ENCODE measurements at places on chromosomes 13 and 19. TPM values are rescaled to one million over a fixed set of nuclear protein-coding genes. Genes with fewer than 3 reads are reported as not detected.

RFPL4AL1 gene
- total RNA-seq: not detected

GAS6 gene
- 241 TPM for total RNA-seq

CYP4F11 gene
- not detected for total RNA-seq

CKM gene
- not detected for total RNA-seq

FSD1 gene
- total RNA-seq: not detected

FAM83E gene
- 0.69 TPM for total RNA-seq

KLK3 gene
- not detected for total RNA-seq

LGALS4 gene
- total RNA-seq: 2.9 TPM

ALDH16A1 gene
- 22.1 TPM for total RNA-seq

DNA sequence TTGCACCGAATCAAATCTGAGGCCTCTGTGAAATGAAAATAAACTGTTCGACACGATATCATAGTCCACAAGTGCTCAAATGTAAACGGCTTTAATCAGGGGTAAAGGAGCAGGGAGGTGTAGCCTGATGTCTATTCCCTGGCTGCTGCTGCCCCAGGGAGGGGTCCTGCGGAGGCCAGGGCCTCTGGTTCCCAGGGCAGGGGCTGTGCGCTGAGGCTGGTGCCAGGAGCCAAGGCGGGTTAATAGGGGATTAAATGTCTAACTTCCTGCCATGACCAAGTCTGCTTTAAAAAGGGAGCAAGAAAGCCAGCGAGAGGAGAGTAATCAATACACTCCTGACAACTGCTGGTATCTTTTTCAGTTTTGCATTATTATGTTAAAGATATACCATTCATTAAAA, 59.4 kb downstream of the ZNF536 start:
- DNase-seq: no peak

- DNase-seq: no peak
Measured at GRCh38 chr19:14540741-14541525, 11.5 kb downstream of the TECR start.

GRCh38 chr19:23062921-23063320, 53.9 kb upstream of the ZNF730 start:
- no peak for DNase-seq

DNA sequence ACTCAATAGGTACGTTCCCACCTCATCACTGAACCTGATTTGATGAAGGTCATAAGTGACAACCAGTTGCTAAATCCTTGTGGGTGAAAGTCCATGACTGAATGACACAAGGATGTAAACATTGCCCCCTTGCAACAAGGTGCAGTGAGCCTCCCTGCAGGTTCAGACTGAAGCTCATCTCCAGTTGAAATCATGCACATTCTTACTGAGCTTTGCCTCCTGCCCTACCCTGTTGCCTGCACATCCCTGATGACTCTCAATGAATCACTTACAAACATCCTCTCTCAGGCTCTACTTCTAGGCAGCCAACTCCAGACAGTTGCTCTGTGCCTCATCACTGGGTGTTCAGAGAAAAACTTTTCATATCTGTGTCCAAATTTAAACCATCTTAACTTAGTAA, 42.5 kb upstream of the ARGLU1 start:
- DNase-seq: no peak

DNA sequence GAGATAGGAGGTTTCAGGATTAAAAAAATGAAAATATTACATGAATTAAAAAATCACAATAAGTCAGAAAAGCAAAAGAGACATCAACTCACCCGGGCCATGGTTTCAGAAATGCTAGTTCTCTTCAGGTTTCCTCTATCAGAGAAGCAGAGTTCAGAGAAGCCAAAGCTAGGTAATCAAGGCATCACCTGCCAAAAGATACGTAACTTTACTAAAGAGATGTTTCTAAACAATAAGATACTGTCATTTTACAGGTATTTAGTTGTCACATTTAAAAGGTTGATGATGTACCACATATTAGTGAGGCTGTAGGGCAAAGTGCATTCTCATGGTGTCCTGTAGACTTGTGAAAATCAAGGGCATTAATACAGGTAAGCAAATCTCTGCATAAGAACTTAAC, 51.2 kb downstream of the ZNF45 start:
- DNase-seq: no peak

GRCh38 chr13:91904005-91904404, 505.6 kb downstream of the GPC5 start:
- no peak for DNase-seq

DNA sequence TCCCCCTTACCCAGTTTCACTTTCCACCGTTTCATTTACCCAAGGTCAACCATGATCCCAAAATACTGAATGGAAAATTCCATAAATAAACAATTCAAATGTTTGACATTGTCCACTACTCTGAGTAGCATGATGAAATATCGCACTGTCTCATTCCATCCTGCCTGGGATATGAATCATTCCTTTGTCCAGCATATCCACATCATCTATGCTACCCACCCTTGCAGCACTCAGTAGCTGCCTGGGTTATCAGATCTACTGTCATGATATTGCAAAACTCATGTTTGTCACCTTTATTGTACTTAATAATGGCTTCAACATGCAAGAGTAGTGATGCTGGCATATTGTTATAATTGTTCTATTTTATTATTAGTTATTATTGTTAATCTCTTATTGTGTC, 263.9 kb upstream of the NBEA start:
- DNase-seq: no peak

GRCh38 chr19:2992958-2993357, 15.6 kb downstream of the TLE6 start:
- DNase-seq: no peak

DNA sequence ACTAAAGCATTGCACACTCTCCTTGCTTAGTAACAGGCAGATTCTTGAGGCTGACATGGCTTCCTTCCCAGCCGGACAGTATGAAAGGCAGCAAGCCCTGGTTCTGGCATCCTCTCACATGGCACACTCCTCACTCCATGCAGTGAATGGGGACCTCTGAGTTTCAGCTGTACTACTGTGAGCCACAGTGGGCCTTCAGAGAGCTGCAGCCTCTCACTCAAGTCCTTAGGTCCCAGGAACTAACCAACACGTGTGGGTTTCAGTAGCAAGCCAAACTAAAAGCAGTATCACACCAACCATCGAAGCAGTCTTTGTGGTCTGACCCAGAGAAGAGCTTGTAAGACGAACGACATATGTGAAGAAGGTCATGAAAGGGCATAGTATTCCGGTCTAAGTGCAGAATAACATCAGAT, 128.2 kb downstream of the TBC1D4 start:
- no peak for DNase-seq

DNA sequence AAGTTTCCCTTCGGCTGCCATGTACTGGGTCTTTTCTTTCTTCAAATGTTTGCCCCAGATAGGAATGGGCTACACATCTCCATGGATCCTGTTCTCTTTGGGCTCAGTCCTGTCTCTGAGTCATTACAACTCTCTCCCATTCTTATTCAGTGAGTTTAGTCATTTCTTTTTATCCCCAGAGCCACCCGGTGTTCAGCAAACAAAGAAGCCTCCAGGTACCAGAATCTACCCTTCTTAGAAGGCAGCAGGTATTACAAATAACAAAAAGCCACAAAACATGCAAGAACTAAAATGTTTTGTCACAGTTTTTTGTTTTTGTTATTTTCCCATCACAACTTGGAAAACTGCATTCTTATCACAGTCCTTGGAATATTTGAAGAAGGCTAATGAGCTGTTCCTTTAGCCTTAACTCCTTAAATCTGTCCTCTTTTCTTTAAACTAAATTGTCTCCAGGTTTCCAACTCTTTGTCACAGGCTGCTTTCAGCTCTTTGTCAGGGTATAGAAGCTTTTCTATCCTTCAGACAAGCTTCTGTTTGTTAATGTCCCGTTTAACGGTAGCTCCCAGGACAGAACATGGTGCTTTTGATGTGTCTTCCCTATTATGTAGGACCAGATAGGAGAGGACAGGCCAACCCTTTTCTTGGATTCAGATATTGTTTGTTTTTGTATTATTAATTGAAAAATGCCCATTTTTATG, 215.5 kb upstream of the HTR2A start:
- no peak for DNase-seq

DNA sequence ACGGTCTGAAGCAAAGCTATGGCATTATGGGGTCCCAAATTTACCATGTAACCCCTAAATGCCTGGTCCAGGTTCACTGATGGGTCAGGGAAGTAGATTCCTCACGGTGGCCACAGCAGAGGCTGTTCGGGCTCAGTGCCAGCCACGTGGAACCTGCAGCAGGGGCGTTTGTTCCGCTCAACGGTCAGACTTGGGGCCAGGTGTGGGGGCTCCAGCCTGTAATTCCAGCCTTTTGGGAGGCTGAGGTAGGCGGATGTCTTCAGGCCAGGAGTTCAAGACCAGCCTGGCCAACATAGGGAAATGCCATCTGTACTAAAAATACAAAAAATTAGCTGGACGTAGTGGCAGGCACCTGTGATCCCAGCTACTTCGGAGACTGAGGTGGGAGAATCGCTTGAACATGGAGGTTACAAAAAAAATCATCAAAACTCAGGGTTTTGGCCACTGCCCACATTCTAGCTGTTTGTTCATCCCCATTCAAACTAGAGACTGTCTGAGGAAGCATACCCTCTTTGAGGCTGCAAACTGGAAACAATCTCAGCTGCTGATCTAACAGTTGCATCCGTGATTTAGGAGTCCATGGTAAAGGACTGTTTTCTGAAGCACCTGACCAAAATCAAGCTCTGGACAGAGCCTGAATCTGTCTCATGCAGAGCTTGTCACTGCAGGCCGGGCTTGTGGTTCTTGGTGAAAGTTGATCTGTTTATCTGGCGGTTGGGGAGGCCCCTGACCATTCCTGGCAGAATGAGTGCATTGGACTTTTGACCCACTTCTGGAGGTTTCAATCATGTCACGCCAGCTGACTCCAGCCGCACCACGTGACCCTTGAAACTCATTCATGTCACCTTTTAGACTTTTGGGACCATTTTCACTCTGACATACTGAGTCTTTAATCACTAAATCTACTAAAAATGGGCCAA, 30.2 kb upstream of the ZNF331 start:
- DNase-seq: no peak

GRCh38 chr13:41075485-41075884, 14.2 kb downstream of the WBP4 start:
- DNase-seq: no peak

DNA sequence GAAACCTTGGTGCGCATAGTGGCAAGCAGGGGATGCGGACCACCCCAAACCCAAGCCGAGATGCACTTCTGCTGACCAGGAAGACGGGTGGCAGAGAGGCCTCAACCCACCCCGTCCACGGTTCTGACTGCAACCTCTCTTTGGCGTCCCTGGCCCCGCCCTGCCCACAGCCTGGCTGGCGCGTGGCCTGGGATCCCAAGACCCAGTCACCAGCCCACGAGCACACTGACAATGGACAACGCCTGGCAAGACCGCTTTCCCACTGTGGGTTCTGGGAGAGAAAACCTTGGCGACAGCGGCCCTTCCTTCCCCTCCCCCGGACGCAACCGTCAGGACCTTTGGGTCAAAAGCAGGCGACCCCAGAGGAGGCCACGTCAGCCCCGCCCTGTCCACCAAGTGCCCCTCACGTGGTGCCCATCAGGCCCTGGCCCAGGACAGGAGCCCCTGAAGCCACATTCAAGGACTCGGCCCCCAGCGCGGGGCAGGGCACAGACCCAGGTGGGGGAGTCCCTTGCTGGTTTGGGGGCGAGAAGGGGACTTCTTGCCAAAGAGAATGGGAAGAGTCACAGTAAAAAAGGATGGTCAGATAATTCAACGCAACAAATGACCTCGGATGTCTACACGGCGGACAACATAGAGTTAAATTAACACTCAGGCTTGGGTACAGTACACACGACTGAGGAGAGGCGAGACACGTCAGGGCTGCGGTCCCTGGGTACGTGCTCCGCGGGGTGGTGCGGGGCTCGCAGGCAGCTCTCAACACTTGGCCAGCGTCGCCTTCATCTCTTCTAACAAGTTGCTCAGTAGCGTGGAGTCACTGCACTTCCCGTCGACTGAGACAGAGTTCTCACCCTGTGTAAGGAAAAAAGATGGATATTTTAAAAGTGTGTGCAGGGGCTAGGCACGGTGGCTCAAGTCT, 5.0 kb downstream of the IZUMO4 start:
- DNase-seq: no peak

- peak; percentile 64 for DNase-seq
Measured at GRCh38 chr13:33218020-33218419, 67.5 kb downstream of the STARD13 start.

- no peak for DNase-seq
Measured at GRCh38 chr13:42594481-42595252, 20.7 kb downstream of the TNFSF11 start.

- no peak for DNase-seq
Measured at GRCh38 chr13:99496184-99497142, 4.8 kb upstream of the TM9SF2 start.

- no peak for DNase-seq
Measured at GRCh38 chr13:25901460-25902376, 150.1 kb downstream of the SHISA2 start.

DNA sequence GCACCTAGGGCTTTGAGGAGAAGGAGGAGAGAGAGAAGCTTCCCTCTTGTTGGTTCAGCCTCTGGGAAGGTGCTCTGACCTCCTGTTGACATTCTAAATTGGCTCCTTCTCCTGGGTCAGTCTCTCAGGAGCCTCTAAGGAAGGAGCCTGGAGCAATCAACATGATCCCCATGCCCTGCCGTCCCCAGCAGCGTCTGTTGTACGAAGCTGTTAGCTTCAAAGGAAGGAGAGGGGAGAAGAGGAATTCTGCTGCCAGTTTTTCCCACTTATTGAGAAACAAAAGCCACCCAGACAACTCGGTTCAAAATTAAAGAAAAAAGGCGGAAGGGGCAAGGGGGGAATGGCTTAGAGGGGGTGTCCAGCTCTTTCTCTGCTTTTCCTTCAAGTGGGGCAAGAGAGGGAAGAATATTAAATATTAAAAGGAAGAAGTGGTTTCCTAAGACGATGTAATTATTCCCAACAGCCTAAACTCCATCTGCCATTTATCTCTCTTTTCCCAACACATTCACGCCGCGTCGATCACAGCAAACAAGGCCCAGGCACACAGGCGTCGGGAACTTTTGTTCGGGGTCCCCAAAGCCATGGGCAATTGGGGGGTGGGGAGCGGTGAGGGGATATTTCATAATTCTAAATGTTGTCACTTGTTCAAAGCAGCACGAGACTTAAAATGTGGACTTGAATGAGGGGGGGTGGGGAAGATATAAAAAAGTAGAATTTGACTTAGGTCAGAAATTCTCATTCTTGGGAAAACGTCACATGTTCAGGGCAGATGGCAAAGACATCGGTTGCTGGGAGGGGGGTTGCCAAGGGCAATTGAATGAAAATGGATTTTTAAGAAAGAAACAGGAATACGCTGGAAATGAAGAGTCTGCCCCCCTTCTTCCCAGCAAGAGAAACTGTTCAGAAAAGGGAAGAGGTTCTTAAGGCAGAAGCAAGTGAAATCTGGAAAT, 116.8 kb upstream of the CACNA1A start:
- no peak for DNase-seq

DNA sequence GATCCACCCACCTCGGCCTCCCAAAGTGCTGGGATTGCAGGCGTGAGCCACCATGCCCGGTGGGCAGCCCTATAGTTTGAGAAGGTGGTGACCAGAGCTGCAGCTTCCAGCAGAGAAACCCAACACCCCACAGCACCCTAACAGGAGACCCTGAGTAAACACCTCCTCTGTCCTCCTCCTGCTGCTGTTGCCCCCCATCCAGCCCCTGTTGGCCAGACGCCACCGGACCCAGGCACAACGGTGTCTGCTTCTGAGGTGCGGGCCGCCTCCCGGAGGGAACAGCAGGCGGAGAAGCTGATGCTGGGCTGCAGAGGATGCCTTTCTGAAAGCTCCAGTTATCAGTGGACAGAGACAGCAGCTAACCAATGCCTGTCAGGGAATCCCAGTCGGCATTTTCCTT, 175.5 kb downstream of the COL4A1 start:
- peak; percentile 91 for DNase-seq
